ENCODE measurements at places on chromosomes 1 and 21.

GRCh38 chr1:216222288-216222687, 201.0 kb downstream of the USH2A start:
- DNase-seq = no peak

- no peak for DNase-seq
Observed at GRCh38 chr1:236686815-236687160, 489 bp downstream of the ACTN2 start.

- DNase-seq = no peak
Observed at GRCh38 chr1:37813529-37814145, 5.6 kb upstream of the YRDC start.

DNA sequence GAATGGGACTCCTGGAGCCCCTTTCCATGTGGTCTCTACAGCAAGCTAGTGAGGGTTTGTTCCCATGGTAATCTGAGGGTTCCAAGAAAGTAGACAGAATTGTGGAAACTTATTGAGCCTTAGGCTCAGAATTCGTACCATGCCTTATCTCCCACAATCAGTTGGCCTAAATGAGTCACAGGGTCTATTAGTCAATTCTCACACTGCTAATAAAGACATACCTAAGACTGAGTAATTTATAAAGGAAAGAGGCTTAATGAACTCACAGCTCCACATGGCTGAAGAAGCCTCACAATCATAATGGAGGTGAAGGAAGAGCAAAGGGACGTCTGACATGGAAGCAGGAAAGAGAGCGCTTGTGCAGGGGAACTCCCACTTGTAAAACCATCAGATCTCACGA, 106.6 kb upstream of the CXADR start:
- DNase-seq = no peak

Data from stimulated activated CD4-positive, alpha-beta T cell treated with anti-CD3 and anti-CD28 coated beads, Interleukin-15, amount 100 ng/mL, for 24 hours (primary cell).